ENCODE measurements at places on chromosomes 7 and 10. TPM values are rescaled to one million over a fixed set of nuclear protein-coding genes. Genes with fewer than 3 reads are reported as not detected.

The ARHGAP21 gene
- 115 TPM for total RNA-seq

The GBX1 gene
- total RNA-seq: not detected

The ZNF736 gene
- 20.8 TPM for total RNA-seq

The LIPM gene
- total RNA-seq: not detected

- peaks cover 51% of the 10 kb centered on the region for H3K4me1 ChIP-seq
- H3K4me3 ChIP-seq: no peak overlapping the region
- peak overlapping the region; percentile 55 for H3K27ac ChIP-seq
- H3K27me3 ChIP-seq: no peaks in the 10 kb centered on the region
- DNase-seq: peak; percentile 80
Observed at GRCh38 chr7:151428378-151429236, 11.3 kb downstream of the CRYGN start.

DNA sequence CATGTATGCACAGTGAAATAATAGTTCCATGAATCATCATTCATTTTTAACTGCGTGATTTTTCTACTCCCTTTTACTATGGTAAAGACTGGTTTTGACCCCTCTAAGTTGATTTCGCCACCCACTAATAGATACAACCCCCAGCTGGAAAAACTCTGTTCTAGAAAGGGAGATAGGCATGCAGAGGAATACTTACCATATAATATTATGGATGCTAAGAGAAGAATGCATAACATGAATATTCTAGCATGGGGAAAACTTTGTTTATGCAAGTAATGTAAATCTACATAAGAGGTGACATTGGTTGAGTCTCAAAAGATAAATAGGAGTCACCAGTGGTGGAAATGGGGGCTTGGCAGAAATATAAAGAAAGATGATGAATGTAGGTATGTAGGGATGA is 97.3 kb upstream of the MBL2 start:
- H3K36me3 ChIP-seq: no peaks in the 10 kb centered on the region
- DNase-seq: no peak
- no peak overlapping the region for H3K4me3 ChIP-seq
- H3K27ac ChIP-seq: no peak overlapping the region
- H3K4me1 ChIP-seq: no peaks in the 10 kb centered on the region
- H3K27me3 ChIP-seq: no peaks in the 10 kb centered on the region

DNA sequence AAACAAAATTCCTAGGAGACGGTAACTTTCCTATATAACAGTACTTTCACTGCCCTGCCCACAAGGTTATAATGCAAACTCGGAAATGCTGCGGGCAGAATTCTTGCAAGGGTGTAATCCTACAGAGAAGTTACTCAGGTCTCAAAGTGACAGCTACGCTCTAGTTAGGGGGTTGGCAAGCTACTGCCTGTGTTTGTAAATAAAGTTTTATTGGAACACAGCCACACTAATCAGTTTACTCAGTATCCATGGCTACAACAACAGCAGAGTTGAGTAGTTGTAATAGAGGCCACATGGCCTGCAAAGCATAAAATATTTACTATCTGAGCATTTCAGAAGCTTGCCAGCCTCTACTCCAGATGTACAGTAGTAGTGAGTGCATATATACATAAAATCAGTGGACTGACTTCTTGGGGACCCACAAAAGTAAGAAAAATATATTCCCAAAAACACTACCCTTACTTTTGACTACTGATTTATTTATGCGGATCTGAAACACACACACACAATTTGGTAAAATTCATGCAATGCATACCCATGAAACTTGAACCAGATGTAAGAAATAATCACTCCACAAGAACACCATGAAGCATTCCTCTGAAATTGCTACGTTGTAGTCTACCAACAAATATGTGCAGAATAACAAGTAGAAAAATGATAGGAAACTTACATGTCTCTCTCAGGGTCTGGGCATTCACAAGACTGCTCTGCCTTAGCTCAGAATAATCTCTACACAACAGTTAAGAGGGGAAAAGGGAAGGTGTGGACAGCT is 53.0 kb downstream of the SMURF1 start:
- 0 out of 2 replicates have a peak, but pooled peaks cover under 1% of the 10 kb centered on the region for H3K4me1 ChIP-seq
- H3K27ac ChIP-seq: peak overlapping the region; percentile 27
- no peak overlapping the region for H3K4me3 ChIP-seq
- no peak for DNase-seq
- no peaks in the 10 kb centered on the region for H3K27me3 ChIP-seq

All from PC-9 (cell line).